ENCODE measurements at places on chromosomes 3 and 15.

DNA sequence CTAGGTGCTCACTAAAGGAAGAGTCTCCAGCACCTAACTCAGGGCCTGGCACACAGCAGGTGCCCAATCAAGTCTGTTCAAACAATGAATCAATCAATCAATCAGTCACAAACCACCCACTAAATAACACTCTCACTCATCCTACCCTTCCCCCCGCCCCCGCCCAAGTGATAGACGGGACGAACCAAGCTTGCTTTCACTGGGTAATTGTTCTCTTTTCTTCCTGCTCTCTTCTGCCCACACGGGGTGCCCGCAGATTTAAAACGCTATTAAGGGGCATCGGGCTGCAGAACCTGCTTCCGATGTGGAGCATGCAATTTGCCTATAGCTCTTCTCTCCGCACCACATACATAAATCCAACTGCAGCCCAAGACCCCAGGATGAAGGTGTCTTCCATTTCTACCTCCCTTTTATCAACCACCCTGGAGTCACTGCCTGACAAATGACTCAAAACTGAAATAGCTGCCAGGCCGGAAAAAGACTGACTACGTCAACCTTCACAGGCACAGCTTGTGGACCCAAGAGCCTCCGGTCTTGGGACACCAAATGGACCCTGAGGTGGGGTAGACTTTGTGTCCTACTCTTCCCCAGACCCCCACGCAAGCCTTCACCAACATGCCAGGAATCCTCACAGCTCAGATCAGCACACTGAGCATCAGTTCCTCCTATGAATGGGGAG lies 1.7 kb downstream of the KLHL25 start:
- peak; percentile 48 for DNase-seq

DNA sequence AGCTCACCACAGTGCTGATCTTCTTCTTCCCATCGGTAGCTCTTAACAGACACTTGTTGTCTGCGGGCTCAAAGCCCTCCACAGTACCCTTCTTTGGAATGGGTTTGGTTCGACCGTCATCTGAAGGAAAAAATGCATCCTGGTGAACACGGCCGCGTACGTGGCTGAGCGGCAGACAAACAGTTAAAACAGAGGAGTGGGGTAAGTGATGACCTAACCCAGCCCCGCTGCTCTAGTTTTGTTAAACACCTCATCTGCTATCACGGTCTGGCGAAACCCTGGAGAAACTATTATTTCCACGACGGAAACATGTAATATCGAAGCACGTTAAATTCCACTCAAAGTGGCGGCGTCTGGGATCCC lies 725 bp downstream of the SRP14 start:
- no peak for DNase-seq

DNA sequence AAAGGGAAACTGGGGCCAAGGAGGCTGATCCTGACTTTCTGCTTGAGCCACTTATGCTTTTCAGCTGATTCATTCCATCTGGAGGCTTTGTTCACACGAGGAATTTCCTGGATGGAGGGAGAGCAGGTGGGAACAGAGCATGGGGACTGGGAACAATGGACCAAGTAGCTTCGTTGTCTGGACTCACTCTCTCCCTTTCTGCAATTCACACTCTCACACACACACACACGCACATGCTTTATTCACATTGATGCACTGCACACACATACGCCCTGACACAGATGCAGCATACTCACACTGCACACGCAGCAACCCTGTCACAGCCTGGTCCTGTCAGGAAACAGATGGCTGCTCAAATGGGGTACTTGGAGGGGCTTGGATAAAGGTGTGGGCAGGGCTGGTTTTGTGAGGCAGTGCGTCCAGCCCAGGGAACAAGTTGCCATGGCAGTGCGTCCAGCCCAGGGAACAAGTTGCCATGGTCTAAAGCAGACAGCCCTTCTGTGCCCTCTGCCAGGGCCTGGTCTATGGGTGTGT lies 19.8 kb upstream of the CHCHD6 start:
- no peak for DNase-seq

DNA sequence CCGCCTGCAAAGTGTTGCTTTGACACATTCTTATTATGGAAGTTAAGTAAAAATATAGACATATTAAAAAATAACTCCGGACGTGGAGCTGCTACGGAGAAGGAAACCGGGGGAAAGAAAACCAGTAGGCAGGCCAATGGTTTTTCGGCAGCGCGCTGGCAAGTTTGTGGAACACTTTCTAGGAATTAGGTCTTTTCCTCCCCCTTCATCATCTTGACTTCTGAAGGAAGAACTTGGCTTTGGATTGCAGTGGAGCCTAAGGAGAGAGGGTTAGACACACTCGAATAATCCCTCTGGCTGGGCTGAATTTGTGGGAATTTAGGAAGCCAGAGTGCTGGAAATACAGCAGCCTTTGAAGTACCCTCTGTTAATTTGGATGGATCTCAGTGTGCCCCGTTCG lies 317 bp downstream of the ROBO2 start:
- no peak for DNase-seq

- DNase-seq, result no peak
Measured at GRCh38 chr3:124158168-124158881, 166.4 kb upstream of the ROPN1 start.

Data from activated CD4-positive, alpha-beta T cell treated with anti-CD3 and anti-CD28 coated beads, Interleukin-2, amount 50 U/mL, for 48 hours (primary cell).